ENCODE measurements at places on chromosomes 2 and 18. TPM values are rescaled to one million over a fixed set of nuclear protein-coding genes. Genes with fewer than 3 reads are reported as not detected.
A peak's percentile ranks its signal among the peaks of the same experiment; 100 is the strongest.

DNA sequence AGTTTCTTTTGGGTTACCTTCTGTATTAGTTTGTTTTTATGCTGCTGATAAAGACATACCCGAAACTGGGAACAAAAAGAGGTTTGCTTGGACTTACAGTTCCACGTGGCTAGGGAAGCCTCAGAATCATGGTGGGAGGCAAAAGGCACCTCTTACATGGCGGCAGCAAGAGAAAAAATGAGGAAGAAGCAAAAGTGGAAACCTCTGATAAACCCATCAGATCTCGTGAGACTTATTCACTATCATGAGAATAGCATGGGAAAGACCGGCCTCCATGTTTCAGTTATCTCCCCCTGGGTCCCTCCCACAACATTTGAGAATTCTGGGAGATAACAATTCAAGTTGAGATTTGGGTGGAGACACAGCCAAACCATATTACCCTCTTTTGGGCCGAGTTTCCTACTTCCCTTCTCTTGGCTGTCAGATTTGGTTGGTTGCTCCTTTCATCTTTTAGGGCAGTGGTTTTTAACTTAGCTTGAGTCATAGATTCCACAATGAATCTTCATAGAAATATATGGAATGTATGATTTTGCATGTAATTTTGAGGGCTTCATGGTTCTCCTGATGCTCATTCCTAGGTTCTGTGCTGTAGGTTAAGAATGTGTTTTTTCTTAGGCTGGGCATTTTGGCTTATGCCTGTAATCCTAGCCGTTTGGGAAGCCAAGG is 44.2 kb downstream of the CEP192 start:
- DNase-seq, result no peak

DNA sequence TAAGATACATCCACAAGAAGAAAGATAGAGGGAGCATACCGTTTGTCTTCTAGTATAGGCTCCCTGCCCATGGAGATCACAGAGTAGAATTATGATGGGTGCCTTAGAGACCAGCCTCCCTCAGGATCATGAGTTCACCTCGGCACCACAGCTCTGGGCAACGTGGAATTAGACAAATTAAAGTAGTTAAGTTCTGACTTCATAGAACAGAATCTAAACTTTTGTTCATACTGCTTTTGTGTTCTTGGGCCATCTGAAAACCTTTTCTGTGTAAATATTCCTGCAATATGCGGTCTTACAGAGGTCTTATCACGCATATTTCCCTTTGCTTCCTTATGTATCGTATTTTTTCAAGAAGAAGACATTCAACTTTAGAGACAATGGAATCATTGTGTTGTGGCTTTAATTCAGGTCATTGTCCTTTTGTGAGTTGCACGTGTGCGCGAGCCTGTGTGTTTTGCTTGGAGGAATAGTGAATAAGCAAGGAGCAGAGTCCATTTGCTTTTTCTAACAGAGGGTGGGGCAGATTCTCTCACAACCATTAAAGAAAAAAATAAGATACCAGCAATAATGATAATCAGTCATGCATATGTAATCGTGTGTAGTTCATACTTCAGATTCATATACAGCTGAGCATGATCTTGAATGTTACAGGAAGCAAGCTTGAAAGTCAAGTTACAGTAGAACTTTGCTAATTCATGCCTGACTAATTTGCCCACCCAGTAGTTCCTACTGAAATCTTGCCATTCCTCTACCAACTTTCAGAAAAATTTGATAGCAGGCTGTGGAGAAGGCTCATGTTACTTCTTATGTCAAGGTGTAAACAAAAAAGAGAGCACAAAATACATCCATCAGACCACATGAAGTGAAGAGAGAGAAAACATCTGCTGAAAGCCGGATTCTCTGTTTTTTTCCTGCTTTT is 243.6 kb downstream of the NEDD4L start:
- no peak for DNase-seq

DNA sequence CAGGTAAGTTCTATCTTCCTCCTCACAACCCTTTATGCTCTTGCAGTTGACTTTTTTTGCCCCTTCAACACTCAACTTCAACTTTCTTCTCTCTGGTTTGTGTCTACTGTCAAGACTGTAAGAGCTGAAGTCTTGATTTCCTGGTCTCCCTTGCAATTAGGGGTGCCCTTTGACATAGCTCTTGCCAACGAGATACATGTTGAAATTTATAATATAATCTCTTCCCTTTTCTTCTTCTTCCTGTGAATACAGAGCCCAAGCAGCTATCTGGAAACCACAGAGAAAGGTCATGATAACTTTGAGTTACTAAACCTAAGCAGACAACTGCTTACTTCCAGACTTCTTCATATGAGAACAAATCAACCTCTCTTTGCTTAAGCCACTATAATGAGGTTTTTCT is 163.5 kb downstream of the MC4R start:
- no peak for DNase-seq

DNA sequence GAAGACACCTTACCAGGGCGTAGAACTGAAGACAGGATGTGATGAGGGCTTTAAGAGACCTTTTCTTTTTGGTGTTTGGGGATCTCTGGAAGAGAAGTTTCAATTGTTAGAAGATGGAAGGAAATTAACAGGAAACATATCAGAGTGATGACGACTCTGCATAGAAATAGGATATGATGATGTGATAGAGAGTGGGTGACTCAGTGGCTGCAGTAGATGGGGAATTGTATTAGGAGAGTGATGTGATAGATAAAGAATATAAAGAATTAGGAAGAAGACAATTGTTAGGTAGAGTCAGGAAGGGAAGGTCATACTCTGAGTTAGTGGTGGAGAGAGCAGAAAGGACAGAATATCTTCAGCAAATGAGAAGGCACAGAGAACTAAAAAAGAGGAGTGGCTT is 593.9 kb downstream of the NYAP2 start:
- DNase-seq, result peak; percentile 18

Gene CKAP2L
- total RNA-seq, result 32.7 TPM

Gene ATP6V1B1
- total RNA-seq, result not detected

Gene SNORC
- 1.5 TPM for total RNA-seq

Gene SCN3A
- not detected for total RNA-seq

DNA sequence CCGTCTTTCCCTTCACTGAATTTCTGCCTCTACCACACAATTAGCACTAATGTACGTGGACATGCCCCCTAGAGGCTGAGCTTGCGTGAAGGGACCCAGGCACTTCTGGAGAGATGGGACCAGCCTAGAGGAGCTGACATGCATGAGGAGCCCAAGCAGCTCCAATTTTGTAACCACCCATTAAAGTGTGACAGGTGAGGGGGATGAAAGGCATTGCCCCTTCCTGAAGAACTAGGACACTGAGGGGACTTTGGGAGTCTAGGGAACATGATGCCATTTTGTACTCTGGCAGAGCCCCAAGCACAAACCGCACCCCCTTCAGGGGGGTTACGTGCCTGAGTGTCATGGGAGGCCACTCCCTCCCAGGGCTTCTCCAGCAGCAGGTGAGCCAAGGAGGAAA is 63.6 kb downstream of the HNRNPLL start:
- DNase-seq, result no peak

Gene MYO5B
- total RNA-seq, result 29.8 TPM

Gene ICOS
- not detected for total RNA-seq

Gene IL36A
- not detected for total RNA-seq

Gene RAB10
- total RNA-seq, result 188 TPM

- DNase-seq, result peak; percentile 72
These were observed 1.5 kb downstream of the CAB39 start for GRCh38 chr2:230714136-230714480.

DNA sequence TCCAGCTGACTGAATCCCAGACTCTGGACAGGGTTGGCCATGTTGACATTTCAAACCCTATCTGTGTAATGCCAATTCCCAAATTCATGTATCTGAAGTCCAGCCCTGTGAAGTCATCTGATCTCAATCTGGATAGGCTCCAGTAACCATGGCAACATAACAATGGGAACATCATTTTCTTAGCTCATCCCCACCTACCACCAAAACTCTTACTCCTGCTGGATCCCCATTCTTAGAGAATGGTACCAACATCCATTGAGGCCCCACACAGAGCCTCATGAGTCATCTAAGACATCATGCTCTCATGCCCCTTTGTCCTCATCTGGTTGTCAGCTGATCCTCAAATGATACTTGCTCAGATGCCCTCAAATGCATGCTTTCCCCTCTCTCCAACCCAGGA is 58.9 kb upstream of the TEX51 start:
- no peak for DNase-seq

DNA sequence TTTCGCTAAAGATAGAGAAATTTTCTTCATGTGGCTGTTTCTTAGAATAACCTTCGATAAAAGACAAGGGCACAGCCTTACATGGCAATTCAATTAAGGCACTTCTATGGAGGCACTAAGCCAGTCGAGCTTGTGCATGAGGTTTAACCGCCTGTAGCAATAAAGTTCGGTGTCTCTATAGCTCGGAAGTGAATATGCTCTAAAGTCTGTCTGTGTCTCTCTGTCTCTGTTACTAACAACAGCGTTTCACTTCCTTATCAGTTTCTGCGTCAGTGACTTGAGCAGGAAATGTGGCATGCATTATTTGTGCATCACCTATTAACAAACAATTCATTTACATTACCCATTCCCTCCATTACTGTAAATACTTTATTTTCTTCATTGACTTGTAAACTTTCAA is 365.1 kb upstream of the NETO1 start:
- no peak for DNase-seq

- DNase-seq, result no peak
These were observed 2.4 kb downstream of the CCT4 start for GRCh38 chr2:61885896-61886603.

GRCh38 chr18:45166836-45167551 is 448.3 kb upstream of the SLC14A2 start:
- peak; percentile 63 for DNase-seq

Gene SPATS2L
- total RNA-seq, result 117 TPM

- DNase-seq, result no peak
These were observed 175.6 kb downstream of the PRKCE start for GRCh38 chr2:45826884-45827635.

Gene STARD6
- not detected for total RNA-seq

Gene CCL20
- 0.33 TPM for total RNA-seq

Gene SLC11A1
- total RNA-seq, result 0.17 TPM

Gene LRP2
- total RNA-seq, result not detected

DNA sequence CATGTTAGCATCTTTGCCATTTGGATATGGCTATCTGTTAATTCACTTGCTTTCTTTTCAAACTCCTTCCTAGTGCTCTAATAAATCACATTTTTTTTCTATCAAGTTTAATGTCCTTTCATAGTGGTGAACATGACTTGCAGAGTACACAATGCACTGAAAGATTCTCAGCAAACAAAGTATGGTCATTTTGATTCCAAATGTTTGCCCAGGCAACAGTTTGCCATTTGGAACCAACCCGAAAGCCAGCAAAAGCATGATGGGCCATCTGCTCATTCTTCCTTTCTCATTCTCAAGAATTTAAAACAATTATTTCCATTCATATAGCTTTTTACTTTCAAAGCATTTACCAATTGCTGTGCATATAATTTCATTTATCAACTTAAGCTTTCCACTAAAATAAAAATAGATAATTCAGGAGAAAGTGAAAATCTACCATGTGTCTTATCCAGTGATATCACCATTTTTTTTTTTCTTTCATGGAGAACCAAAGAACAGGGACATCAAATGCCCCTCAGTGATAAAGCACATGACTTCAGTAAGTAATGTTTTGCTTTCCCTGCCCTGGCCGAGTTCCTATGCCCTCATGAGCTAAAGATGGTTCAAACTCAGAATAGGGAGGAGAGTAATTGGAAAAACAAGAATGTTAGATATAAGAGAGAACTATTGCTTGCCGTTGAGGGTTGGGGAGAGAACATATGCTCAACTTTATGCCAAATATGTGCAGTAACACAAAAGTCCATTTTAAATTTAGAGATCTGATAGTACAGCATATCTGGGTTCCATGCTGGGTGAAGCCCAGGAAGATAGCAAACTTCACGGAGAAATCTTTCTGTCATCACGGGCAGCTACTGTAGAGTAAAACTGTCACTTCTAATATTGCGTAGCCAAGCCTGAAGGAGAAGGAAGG is 62.1 kb downstream of the HNMT start:
- no peak for DNase-seq

GRCh38 chr2:237388036-237388435 is 25.9 kb downstream of the COL6A3 start:
- DNase-seq, result no peak

DNA sequence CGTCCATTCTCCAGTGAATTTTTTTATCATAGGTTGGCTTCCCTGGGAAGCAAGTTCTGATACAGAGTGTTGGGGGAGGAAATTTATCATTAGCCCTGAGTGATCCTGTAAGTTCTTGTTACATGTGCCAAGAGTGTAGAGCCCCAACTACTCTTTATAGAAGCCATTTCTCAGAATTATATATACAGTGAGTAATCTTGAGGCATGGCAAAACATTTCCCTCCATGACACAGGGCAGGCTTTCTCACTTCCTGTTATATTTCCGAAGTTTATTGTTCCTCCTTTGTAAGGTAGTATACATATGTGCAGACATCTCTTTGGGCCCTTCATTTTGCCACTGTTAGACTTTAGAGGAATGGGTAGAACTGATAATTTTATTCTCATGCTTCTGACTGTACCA is 484.7 kb upstream of the NRXN1 start:
- DNase-seq, result no peak

Gene PPM1G
- 91.9 TPM for total RNA-seq

GRCh38 chr2:143968360-143968759 is 551.6 kb downstream of the ZEB2 start:
- no peak for DNase-seq

DNA sequence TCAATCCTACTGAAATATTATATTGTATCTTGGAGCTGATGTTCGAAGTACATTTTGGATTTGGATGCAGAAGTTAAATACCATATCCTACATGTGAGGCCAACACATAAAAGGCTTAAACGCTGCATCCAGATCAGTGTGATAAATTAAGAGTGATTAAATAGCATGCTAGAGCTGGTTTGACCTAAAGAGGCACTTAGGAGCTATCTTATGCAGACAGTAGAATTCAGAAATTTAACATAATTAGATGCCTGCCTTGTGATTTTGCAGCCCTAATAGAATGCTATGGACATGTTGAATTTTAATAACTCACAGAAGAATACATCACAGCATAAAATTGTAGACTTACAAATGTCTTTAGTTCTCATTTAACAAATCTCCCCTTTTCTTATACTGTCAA is 501.2 kb upstream of the LINC00305 start:
- DNase-seq, result no peak

DNA sequence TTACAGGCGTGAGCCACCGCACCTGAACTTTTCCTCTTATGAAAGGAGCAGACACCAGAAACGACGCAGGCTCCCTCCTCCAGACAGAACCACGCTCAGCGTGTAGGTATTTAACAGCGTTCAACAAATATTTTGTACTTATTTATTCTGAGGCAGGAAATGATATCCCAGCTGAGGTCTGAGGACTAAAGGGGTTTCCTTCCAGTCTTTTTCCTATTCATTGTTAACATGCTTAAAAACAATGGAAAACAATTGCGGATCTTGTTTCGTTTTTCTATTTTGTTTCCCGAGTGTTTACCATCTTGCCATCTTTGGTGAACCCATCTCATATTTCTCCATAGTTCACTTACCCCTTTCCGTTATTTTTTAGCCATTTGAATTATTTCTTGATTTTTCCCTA is 43.7 kb upstream of the FOSL2 start:
- DNase-seq, result no peak

Gene LBX2
- not detected for total RNA-seq

Gene MARCO
- total RNA-seq, result not detected

- no peak for DNase-seq
These were observed 184.6 kb upstream of the HDAC4 start for GRCh38 chr2:239585422-239585821.

Gene UGT1A4
- total RNA-seq, result 0.83 TPM

- no peak for DNase-seq
These were observed 3.2 kb upstream of the TGOLN2 start for GRCh38 chr2:85330839-85331636.

Gene XDH
- total RNA-seq, result 51.1 TPM

Gene CXCR1
- total RNA-seq, result under 0.01 TPM

- no peak for DNase-seq
These were observed 163.6 kb upstream of the VRK2 start for GRCh38 chr2:57882895-57883515.

All from mammary epithelial cell (primary cell).